ENCODE measurements at places on chromosomes 6 and 20.

- no peaks in the 10 kb centered on the region for H3K27me3 ChIP-seq
- DNase-seq, result no peak
- H3K4me1 ChIP-seq, result no peaks in the 10 kb centered on the region
- H3K27ac ChIP-seq, result no peak overlapping the region
- H3K36me3 ChIP-seq, result peaks cover 19% of the 10 kb centered on the region
Measured at GRCh38 chr6:157193443-157193996, 129.8 kb downstream of the TMEM242 start.

DNA sequence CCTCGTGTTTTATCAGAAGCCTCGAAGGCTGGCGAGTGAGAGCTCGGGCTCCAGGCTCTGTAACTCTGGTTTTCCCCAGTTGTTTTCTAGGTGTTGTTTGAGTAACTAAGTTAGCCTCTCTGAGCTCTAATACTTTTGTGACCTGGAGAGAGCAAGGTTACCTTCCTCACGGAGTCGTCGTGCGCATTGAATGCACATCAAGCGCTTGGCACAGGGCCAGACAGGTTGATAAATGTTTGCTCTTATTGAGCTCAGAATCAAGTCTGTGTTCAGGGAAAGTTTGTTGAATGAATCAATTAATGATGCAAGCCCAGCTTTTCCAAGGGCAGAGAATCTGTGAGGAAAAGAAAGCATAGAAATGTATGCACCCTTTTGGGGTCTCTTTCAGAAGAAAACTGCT is 33.5 kb downstream of the EDN3 start:
- H3K4me3 ChIP-seq, result no peak overlapping the region
- peak; percentile 47 for DNase-seq
- peak overlapping the region; percentile 96 for H3K27ac ChIP-seq
- no peaks in the 10 kb centered on the region for H3K27me3 ChIP-seq
- H3K36me3 ChIP-seq, result no peaks in the 10 kb centered on the region

GRCh38 chr6:81562169-81562568 is 190.3 kb downstream of the TENT5A start:
- H3K27ac ChIP-seq, result no peak overlapping the region
- peak; percentile 18 for DNase-seq
- H3K4me3 ChIP-seq, result no peak overlapping the region
- H3K36me3 ChIP-seq, result no peaks in the 10 kb centered on the region

DNA sequence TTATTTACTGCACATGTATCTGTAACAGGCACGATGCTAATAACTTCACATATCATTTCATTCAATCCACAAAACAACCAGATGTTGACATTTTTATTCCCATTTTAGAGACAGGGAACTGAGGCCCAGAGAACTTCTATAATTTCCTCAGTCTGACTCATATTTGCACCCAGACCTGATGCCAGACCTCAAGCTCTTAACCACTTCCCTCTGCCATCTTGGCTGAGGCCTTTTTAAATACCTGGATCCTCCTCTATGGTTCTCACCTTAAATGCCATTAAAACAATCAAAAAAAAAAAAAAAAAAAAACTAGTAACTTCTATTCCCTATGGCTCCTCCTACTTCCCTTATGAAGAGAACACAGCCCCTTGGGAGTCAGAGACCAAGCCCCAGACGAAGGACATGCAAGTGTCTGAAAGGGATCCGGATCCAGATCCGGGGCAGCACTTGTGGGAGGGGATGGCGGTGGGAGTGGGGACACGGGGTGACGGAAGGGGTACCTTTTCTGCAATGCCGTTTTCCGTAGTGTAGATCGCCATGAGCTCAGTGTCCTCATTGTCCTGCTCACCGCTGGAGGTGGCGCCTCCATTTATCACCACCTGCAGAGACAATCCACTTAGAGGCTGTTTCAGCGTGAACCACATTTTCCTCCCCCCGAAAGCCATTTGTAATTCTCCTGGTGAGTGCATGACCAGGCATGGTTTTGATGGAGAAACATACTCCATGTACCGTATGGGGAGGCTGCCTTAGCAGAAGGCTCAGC is 88.7 kb downstream of the SLC23A2 start:
- H3K27me3 ChIP-seq, result no peaks in the 10 kb centered on the region
- no peaks in the 10 kb centered on the region for H3K36me3 ChIP-seq
- H3K4me3 ChIP-seq, result no peak overlapping the region
- H3K27ac ChIP-seq, result no peak overlapping the region
- DNase-seq, result no peak

DNA sequence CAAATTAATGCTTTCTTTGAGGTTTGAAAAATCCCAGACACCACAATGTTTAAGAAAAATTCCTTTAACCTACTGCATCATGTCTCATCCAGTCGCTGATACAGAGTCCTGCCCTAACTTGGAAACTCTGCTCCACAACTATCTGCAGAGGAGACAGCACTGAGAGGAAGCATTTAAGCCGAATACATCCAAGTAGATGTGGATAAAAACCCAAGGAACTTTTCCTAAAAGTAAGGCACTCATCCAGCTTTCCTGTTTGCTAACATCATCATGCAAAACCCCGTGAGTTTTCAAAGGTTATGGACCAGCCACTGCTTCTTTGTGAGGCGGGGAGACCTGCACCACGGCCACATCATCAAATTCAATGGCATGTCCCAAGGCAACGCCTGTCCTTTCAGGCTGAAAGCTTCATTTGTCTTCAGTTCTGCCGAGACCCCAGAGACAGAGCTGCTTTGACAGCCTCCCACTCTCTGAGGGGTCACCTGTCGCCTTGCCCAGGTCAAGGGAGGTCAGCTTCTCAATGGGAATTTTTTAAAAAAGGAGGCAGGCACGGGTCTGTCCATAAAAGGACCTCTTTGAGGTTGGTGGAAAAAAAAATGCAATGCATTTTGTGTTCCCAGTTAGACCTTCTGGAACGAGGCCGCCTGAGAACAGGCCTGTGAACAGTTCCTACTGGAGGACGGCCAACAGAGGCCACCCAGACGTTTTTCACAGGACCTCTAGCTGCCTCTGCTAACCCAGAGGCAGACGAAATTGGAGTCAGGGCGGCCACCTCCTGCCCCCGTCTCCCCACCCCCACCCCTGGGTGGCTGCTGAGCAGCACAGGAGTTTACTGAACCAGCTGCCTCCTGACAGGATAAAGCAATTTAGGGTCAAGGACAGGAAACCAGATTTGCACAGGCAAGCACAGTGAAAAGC is 142.5 kb upstream of the HDDC2 start:
- H3K36me3 ChIP-seq, result no peaks in the 10 kb centered on the region
- H3K27me3 ChIP-seq, result no peaks in the 10 kb centered on the region
- DNase-seq, result peak; percentile 64
- no peak overlapping the region for H3K27ac ChIP-seq
- no peaks in the 10 kb centered on the region for H3K4me1 ChIP-seq

GRCh38 chr20:20837574-20838021 is 125.2 kb upstream of the RALGAPA2 start:
- H3K27ac ChIP-seq, result no peak overlapping the region
- H3K4me1 ChIP-seq, result no peaks in the 10 kb centered on the region
- no peaks in the 10 kb centered on the region for H3K27me3 ChIP-seq
- peak; percentile 81 for DNase-seq
- no peaks in the 10 kb centered on the region for H3K36me3 ChIP-seq
- no peak overlapping the region for H3K4me3 ChIP-seq

DNA sequence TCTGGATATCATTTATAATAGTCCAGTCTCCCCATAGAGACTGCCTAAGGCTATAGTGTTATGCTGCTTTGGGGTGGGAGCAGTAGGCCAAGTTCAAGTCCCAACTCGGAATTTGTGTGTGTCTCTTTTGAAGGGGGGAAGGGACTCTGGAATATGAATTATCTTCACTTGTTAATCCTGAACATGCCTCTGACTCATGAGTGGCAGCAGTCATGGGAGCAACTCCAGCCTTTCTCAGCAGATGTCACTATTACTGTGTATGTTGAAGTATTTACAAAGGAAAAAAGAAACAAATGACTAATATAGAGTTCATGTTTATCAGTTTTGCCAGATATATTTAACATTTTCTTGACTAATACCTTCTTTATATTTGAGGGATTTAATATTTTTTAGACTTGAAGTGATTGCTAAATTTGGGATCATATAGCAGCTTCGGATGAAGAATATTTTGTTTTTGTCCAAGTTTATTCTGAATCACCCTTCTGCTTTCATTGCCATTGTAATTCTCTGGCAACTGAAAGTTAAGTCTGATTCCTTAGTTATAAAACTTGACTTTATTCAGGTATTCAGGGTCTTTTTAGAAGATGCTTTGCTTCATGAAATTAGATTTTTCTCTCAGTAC is 23.4 kb downstream of the FAM217A start:
- H3K36me3 ChIP-seq, result peaks cover 69% of the 10 kb centered on the region
- DNase-seq, result peak; percentile 2
- no peaks in the 10 kb centered on the region for H3K27me3 ChIP-seq
- H3K4me1 ChIP-seq, result no peaks in the 10 kb centered on the region

GRCh38 chr6:39494998-39495397 is 172.5 kb upstream of the KCNK16 start:
- no peak for DNase-seq
- no peaks in the 10 kb centered on the region for H3K36me3 ChIP-seq
- no peaks in the 10 kb centered on the region for H3K27me3 ChIP-seq
- H3K4me1 ChIP-seq, result no peaks in the 10 kb centered on the region
- no peak overlapping the region for H3K27ac ChIP-seq
- no peak overlapping the region for H3K4me3 ChIP-seq

- H3K27ac ChIP-seq, result no peak overlapping the region
- H3K4me3 ChIP-seq, result no peak overlapping the region
- DNase-seq, result peak; percentile 20
- H3K4me1 ChIP-seq, result peaks cover 6% of the 10 kb centered on the region
- no peaks in the 10 kb centered on the region for H3K36me3 ChIP-seq
Measured at GRCh38 chr20:18267815-18268214, 20.5 kb upstream of the ZNF133 start.

- no peak overlapping the region for H3K27ac ChIP-seq
- H3K36me3 ChIP-seq, result no peaks in the 10 kb centered on the region
- H3K4me1 ChIP-seq, result peaks cover 7% of the 10 kb centered on the region
- DNase-seq, result peak; percentile 30
Measured at GRCh38 chr6:130524552-130524951, 158.7 kb downstream of the TMEM200A start.
